ENCODE measurements at places on chromosomes 6 and 20.

GRCh38 chr6:27260369-27260768 is 12.9 kb downstream of the PRSS16 start:
- no peak for DNase-seq

GRCh38 chr6:3022765-3023662 is 23.3 kb downstream of the NQO2 start:
- DNase-seq: no peak

GRCh38 chr6:80594461-80594860 is 488.0 kb downstream of the BCKDHB start:
- no peak for DNase-seq

- no peak for DNase-seq
Measured at GRCh38 chr6:82951389-82951788, 114.3 kb downstream of the UBE3D start.

DNA sequence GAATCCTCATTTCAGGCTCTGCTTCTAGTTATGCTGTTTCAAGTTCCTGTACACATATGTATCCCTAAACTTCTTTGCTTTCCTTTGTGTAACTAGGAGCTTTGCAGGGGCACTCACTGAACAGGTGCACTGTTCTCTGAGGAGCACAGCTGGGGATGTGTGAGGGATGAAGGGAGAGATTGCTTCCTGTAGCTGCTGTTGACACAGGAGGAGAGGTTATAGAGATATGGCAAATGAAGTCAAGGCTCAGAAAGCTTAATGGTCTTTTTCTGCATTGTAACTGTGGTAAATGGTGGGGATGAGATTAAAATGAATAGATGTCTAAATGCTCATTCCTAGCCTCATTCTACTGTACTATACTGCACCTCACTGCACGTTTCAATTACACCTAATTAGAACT is 454.3 kb downstream of the BTBD3 start:
- DNase-seq: no peak

- DNase-seq: no peak
Measured at GRCh38 chr6:108872141-108872557, 23.9 kb downstream of the ARMC2 start.

- DNase-seq: no peak
Measured at GRCh38 chr20:31590717-31591225, 14.3 kb upstream of the ID1 start.

DNA sequence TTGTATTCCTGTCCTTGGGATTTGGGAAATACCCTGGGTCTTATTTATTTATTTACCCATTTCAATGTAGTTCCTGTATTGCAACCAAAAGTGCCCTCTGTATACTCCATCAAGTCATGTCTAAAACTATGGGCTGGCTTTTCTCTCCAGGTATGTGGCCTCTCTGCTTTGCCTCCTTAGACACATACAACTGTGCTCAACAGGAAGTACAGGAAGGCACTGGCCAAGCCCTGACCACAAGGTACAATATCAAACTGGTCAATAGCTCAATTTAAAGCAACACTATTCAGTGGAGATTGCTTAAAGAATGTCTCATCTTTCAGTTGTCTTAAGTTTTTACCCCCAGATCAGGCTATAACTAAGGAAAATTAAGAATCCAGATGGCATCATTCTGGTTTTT is 42.3 kb upstream of the SLC24A3 start:
- DNase-seq: no peak

DNA sequence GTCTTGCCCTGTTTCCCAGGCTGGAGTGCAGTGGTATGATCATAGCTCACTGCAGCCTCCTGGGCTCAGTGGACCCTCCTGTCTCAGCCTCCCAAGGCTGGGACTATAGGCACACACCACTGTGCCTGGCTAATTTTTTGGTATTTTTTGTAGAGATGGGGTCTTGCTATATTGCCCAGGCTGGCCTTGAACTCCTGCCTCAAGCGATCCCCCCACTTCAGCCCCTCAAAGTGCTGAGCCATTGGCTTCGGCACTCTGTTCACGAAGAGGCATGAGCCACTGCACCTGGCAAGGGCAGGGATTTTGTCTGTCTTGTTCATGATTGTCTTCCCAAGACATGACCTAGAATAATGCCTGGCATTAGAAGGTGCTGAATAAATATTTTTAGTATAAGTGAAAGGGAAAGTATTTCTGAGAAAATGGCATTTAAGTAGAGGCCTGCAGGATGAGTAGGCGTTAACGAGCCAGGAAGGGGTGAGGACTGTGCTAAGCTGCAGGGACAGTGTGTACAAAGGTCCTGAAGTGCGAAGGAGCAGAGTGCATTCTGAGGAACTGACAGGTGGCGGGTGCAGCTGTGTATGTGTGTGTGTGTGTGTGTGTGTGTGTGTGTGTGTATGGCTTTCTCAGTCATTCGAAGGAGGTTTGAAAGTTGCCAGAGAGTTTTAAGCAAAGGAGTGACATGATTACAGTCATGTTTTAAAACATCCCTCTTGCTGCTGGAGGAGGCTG is 43.0 kb downstream of the VEGFA start:
- DNase-seq: no peak

GRCh38 chr20:25323496-25324246 is 67.0 kb downstream of the ABHD12 start:
- DNase-seq: no peak

DNA sequence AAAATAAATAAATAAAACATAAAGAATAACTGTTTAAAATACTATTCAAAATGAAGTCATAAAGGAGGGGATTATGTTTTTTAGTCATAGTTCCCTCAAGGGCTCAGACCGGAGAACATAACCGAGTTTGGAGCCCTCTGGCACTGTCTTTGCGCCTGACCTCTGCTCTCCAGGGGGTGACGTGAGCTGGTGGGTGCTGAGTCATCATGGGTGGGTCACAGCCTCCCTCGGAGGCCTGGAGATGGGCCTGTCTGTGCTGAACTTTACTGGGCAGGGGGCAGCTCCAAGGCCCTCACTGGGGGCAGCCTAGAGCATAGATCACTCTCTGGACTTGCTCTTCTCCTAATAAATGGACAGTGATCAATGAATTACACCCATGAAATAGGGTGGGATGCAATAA is 3.1 kb upstream of the MAVS start:
- no peak for DNase-seq

DNA sequence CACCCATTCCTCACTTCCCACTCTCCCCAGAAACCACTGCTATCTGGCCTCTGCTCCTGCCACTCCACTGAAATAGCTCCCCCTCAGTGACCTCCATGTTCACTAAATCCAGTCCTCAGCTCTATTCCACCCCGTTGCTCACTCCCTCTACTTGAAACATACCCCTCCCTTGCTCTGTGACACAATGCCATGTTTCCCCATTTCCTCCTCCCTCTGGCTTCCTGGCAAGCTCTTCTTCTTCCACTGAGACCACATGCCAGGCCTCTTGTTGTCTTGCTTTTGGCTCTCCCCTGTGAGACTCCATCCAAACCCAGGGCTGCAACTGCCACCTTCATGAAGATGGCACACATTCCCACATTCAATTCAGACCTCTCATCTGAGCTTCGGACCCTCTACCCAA is 13.9 kb downstream of the TMEM151B start:
- no peak for DNase-seq

- DNase-seq: no peak
Measured at GRCh38 chr6:30349421-30350177, 4.6 kb downstream of the RPP21 start.

- DNase-seq: no peak
Measured at GRCh38 chr20:50380697-50381040, 129.5 kb upstream of the PTPN1 start.

GRCh38 chr6:104428184-104428583 is 431.5 kb downstream of the HACE1 start:
- DNase-seq: no peak

DNA sequence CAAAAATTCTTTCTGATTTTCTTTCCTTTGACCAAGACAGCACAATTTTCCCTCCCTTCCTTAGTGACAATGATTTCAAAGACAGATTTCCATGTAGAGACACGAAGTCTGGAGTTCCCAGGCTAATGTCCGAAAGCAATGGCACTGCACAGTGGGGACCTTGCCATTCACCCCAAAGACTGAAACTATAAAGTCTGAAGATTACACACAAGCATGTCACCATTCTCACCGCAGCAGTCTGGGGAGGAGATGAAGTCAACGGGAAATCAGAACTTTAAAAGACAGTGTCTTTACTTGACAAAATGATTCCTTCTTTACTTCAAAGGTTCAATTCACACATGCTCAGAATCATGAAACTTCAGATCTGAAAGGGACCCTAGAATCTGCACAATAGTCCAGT is 8.3 kb downstream of the B4GALT5 start:
- no peak for DNase-seq

- DNase-seq: no peak
Measured at GRCh38 chr20:11918391-11918845, 725 bp downstream of the BTBD3 start.

GRCh38 chr6:27297857-27298730 is 14.0 kb downstream of the POM121L2 start:
- DNase-seq: no peak

DNA sequence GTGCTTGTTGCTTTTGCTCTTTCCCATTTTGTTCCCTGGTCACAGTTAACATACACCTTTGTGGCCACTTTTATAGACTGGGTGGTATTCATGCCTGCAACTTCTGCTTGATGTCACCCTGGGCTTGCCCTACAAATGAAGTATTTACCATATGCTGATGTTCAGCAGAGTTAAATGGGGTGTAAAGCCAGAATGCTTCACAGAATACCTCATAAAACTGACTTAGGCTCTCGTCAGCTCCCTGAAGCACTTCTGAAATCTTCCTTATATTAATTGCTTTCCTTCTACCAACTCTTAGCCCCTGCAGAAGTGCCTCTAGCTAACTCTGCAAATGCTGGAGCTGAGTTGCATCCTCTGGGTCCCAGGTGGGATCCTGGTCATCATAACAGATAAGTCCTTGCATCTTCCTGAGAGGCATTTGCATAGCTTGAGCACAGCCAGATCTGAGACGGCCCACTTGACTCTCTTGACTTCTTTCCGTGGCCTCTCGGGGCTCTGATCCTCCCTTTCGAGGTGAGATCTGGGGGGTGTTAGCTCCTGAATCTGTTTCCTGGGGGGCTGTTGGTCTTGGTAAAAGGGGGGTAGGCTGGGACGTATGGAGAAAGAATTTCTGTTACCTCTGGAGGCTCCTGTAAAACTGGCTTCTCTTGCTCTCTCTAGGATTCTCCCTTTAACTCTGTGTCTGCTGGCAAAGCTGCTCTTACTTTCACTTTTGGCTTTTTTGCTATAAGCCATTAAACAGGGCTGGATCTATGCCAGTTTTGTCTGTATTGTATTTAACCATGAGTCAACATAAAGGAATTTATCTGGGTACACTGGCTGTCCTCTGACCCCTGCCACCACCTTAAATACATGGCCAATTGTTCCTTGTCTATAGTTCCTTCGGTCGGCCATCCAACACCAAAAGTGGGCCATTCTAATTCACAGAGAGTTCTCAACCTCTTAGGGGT is 223.0 kb upstream of the SYNCRIP start:
- DNase-seq: no peak

- DNase-seq: no peak
Measured at GRCh38 chr20:35332540-35333200, 40.4 kb upstream of the FAM83C start.

DNA sequence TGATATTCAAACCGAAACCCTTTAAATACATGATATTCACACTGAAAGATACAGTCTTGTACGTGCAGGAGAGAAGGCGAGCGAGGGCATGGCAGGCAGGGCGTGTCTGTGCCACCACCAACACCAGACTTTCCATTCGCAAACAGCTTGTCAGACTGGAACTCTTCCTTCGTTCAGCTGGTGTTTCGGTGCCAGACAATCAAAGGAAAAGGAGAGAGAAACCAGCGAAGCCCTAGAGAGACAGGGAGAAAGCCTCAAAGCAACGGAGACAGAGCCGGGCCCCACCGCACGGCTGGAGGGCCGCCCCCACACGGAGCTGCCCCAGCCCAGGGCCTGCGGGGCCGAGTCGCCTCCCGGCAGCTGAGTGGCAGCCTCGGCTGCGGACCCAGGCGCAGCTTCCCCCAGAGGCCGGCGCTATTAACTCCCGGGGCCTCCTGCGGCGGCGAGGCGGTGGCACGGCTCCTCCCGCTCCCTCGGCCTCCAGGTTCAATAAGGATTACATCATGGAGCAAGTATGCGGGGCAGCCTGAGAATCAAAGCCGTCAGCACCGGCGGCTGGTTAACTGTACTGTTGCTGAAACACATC is 32.1 kb upstream of the NR2E1 start:
- DNase-seq: peak; percentile 30

DNA sequence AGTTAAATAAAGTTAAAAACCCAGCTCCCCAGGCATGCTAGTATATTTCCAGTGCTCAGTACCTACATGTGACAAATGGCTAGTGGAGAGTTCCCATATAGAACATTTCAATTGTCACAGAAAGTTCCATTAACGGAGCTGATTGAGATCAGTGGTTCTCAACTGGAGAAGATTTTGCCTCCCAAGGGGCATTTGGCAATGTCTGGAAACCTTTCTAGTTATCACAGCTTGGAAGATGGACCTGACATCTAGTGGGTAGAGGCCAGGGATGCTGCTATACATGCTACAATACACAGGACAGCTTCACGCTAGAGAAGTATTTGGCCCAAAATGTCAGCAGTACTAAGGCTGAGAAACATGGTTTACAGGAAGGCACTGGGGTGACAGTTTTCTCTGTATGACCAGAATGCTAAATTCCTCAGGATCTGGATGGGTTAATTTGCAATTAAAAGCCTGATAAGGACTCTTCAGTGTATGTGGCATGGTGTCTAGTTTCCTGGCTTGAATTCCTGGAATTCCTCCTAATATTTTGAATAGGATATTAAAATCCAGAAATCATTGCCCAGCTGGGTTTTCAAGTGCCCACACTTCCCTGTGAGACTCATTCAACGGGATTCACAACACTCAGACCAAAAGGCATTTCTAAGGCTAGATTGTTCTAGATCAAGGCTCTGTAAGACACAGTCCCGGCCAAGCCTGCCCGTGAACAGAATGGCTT is 84.7 kb upstream of the SALL4 start:
- no peak for DNase-seq

GRCh38 chr6:39819228-39819627 is 27.1 kb downstream of the DAAM2 start:
- DNase-seq: no peak

DNA sequence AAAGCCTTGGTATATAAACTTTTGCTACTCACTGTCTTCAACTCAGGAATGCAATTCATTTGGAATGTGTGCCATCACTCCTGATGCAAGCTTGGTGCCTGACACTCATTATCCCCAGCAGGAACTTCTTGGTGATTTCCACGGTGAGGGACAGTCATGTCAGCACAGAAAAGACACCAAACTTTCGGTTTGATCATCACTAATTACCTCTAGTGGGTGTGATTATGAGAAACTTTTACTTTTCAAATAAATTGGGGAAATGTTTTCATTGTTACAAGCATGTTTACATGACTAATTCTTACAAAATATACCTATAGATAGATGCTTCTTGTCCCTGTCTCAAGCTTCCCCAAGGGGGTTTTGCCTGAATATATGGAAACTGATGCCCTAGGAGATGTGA is 40.9 kb downstream of the RPP40 start:
- no peak for DNase-seq

GRCh38 chr6:36834576-36835341 is 4.5 kb downstream of the CPNE5 start:
- DNase-seq: no peak
